ENCODE measurements at places on chromosomes 12 and 14.

DNA sequence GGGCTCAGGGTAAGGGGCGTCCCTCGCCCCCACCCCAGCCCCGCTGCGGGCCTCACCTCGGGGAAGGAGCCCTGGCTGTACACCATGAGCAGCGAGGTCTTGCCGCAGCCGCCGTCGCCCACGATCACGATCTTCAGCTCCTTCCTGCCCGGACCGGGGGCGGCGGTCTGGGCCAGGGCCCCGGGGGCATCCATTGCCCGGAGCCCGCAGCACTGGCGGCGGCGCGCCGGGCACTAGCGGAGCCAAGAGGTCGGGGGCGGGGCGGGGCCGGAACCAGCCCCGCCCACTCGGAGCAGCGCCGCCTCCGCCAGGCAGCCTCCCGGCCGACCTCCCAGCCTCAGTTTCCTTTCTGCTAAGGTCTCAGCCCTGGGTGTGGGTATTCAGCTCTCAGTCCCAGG lies at the start of gene RHOF:
Gene RHOF, minus strand, starts transcription at position 249 of the 398 bp plus-strand sequence. Its CDS starts 55 bp downstream, at position 194.
- peak; percentile 74 for DNase-seq

- no peak for DNase-seq
Observed at GRCh38 chr12:94261786-94262185, 113.4 kb downstream of the PLXNC1 start.

GRCh38 chr12:92639017-92639416 lies 63.8 kb upstream of the PLEKHG7 start:
- no peak for DNase-seq

GRCh38 chr12:91219511-91219910 lies 36.9 kb upstream of the DCN start:
- DNase-seq: no peak

- DNase-seq: no peak
Observed at GRCh38 chr12:42564996-42565395, 24.6 kb downstream of the PRICKLE1 start.

DNA sequence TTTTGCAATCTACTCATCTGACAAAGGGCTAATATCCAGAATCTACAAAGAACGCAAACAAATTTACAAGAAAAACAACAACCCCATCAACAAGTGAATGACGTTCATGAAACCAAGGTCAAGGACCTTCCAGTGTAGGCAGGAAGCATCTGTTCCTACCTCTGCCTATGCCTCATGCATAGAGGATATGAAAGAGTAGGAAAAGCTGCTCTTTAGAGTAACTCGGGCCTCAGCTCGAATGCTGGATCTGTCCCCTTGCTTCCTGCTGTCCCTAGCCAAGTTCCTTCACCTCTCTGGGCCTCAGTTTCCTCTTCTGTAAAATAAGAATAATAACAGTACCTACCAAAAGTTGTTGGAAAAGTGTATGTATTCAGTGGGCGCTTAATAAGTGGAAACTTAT lies 65.0 kb downstream of the FOXN4 start:
- no peak for DNase-seq

GRCh38 chr12:117071009-117071408 lies 28.2 kb downstream of the TESC start:
- peak; percentile 6 for DNase-seq

GRCh38 chr12:109466305-109466704 lies 10.8 kb downstream of the KCTD10 start:
- no peak for DNase-seq

DNA sequence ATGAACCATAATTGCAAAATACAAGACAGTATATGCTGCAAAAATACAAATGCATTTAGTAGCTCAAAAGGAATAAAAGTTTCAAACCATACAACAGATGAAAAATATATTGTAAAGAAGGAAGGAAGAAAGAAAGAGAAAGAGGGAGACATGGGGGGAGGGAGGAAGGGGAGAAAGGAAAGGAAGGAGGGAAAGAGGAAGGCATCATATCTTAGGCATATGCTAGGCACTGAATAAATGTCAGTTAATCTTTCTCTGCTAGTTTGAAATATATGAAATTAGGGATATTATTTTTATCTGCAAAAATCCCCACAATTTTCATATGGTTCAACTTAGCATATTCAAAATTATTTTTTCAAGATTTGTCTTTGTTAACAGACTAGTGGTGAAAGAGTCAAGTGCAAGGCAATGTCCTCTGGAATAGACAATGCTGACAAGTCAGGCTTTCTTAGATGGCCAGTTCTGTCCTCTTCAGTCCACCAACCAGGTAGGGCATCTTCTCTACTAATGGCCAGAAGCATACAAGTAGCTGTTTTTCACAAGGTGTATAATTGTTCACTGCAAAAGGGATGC lies 506.4 kb downstream of the PRKD1 start:
- DNase-seq: no peak

GRCh38 chr12:79555028-79555925 lies 135.5 kb downstream of the PAWR start:
- no peak for DNase-seq

GRCh38 chr14:67999290-67999689 lies 179.7 kb downstream of the RAD51B start:
- DNase-seq: no peak

DNA sequence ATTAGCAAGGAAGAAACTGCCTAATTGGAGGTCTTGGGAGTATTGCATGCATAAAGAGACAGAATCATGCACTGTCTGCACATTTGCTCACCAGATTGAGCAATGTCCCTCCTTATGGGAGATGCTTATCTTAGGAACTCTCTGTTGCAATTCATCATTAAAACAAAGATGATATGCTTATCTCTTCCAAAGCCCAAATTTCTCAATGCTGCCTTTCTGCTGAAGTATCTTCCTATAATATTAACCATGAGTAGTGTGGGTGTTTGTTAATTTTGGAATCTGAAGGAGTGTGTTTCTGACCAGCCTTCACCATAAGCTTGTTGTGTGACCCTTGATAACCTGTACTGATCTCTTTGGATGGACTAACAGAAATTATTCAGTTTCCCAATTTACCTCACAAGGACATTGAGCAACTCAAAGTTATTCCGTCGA lies 1257.6 kb upstream of the FLRT2 start:
- DNase-seq: no peak

DNA sequence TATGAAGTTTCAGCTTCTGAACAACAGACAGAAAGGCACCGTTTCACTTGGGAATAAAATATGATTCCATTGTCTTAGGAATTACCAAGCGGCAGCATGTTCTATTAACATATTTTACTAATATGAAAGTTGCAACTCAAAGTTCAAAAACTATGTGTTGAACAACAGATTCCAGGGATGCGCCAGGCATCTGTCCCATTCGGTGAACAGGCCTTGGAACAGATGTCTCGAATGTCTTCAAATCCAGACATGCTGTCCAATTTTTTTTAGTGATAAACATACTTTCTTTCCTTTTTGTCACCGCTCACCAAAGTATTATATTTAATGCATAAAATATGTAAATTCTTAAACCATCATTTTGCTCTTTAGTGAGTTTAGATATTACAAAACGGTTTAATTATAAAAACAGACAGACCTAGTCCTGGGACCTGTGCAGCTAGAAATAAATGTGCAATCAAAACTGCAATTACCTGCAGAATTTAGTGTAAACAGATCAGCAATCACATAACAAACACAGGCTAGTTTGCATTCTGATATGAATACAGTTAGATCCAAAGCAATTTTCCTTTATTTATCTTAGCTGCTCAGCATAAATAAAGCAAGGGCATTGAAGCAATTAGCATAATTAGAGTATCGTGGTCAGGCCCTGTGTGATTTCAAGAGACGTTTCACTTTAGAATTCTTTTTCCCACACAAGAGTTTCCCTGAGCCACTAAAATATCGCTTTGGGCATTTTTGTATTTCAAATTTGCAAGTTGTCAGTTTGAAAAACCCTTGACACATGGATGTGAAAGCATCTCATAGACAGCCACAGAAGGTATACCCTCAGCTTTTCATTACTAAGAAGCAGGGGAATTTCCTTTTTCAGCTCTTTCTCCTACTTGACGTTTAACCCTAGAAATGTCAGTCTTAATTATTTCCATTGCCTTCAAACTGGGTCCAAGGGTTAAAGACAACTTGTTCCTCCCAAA lies 420.8 kb downstream of the EGLN3 start:
- no peak for DNase-seq

DNA sequence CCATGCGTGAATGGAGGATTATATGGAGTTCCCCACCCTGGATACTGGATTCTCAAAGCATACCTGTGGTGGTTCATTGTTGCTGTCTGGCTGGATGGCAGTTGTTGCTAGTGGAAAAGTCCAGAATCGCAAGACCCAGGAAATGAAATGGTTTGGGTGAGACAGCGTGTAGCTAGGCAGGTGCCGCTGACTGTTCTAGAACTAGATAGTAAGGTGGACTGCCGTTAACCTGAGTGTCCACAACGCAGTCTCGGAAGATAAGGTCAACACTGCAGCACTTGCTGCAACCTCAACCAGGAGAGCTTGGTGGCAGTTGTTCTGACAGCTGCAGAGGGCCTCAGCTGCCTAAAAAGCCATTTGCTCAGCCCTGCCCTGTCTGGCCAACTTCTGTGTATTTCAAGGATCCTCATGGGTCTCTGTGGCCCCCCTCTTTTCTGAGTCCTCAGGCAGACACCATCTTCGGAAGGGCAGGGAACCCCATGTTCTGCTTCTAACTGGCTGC lies 15.5 kb upstream of the IRF2BPL start:
- DNase-seq: peak; percentile 46

GRCh38 chr12:30166006-30166795 lies 382.5 kb upstream of the TMTC1 start:
- no peak for DNase-seq

DNA sequence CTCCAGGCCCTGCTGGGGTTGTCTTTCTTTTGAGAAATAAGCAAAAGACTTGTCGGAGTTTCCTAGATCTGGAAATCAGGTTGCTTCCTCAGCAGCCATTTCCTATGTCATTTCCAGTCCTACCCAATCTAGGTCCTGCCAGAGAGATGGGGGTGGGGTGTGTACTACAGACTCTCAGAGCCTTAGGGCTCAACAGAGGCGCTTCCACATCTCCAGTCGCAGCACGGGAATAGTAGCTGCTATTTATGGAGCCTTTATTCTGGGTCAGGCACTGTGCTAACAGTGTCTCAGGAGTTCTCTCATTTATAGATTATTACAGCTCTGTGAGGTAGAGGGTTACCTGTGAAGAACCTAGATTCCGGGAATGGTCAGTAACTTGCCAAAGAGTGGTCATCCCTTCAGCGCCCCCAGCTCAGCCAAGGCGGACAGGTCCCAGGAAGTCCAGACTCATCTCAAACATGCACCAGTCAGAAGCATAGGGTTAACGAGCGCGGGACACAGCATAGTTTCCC lies 21.9 kb downstream of the DHRS2 start:
- DNase-seq: no peak

DNA sequence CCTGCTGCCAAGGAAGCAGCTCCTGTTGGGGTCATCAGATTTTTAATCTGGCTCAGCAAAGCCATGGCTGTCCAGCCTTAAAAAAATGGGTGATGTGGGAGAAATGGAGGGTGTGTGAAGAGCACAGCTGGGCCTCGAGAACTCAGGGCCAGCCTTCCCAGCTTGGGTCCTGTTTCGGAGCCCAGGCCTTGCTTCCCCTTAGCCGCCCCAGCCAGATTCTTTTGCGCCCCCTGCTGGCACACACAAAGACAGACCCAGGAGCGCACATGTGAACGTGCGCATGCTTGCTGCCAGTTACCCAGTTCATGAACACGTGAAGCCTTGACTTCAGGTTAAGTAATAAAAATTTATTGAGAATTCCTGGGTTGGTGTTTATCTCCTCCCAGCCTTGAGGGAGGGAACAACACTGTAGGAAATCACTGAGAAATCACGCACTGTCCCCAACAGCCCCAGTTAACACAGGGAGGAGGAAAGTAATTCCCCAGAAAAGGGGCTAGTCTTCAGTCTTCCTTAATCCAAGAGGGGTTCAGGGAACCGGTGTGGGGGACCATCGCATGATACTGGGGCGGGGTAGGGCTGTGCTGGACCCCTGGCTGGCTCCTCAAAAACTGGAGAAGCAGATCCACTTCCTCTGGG lies 5.3 kb downstream of the PHB2 start:
- DNase-seq: peak; percentile 88

DNA sequence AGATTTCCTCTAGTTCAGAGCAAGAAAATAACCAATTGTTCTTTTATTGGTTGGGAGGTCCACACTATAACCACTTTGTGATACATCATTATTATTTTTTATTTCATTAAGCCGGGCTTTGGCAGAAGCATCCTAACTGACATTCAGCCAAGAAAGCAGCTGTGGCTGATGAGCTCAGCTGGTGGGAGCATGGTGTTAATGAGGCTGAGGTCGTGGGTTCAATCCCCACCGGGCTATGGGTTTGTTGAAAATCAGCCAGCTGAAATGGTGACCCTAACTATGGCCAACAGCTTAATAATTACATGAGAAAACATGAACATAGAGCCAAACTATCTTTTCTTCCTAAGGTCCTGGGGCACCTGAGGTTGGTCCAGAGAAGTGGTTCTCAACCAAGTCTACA lies 378.2 kb downstream of the GLT1D1 start:
- no peak for DNase-seq

GRCh38 chr14:100312877-100313400 lies 6.7 kb upstream of the SLC25A29 start:
- DNase-seq: no peak

DNA sequence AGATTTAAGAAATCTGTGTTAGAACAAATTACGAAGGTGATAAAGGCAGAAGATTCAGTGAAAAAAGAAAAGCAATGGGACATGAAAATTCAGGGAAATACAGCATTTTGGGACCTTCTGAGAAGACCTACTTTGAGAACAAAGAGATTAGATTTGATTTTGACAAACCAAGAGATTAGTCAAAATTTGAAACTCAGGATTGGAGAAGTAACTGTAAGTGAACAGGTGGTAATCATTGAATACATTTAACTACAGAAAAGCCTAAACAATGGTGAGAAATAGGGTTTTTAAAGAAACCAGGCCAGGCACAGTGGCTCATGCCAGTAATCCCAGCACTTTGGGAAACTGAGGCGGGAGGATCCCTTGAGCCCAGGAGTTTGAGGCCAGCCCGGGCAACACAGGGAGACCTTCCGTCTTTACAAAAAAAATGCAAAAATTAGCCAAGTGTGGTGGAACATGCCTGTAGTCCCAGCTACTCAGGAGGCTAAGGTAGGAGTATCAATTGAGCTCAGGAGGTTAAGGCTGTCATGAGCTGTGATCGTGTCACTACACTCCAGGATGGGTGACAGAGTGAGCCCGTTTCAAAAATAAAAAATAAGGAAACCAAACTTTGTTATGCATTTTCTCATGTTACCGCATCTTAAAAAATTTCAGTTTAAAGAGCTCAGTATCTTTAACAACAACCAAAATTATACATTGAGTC lies 8.9 kb upstream of the SAV1 start:
- no peak for DNase-seq

GRCh38 chr14:69328765-69329164 lies 68.8 kb downstream of the GALNT16 start:
- DNase-seq: no peak

- DNase-seq: peak; percentile 68
Observed at GRCh38 chr12:49331380-49332222, 5.4 kb downstream of the C1QL4 start.

GRCh38 chr14:53766106-53766505 lies 190.5 kb downstream of the BMP4 start:
- DNase-seq: no peak

All from Right ventricle myocardium superior (tissue), 1 donor.